Adrenal gland (tissue), 19 donors: ENCODE measurements at places on chromosomes 1 and 21.

DNA sequence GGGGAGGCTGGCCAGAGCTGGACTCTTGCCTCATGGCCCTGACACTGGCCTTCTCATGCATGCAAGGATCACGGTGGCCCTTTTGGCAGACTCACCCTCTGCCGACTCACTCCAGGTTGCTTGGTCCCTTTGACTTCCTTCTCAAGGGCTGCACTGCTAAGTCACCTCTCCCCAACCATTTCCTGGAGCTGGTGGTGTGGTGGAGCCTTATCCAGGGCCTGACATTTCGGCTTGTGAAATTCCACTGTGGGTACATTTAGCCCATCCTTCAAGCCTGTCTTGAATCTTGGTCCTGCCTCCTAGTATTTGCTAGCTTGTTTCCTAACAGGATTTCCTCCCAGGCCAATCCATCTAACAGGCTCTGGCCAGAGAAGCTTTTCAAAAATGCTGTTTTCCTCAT is 52.6 kb upstream of the JUN start:
- no peak for DNase-seq

DNA sequence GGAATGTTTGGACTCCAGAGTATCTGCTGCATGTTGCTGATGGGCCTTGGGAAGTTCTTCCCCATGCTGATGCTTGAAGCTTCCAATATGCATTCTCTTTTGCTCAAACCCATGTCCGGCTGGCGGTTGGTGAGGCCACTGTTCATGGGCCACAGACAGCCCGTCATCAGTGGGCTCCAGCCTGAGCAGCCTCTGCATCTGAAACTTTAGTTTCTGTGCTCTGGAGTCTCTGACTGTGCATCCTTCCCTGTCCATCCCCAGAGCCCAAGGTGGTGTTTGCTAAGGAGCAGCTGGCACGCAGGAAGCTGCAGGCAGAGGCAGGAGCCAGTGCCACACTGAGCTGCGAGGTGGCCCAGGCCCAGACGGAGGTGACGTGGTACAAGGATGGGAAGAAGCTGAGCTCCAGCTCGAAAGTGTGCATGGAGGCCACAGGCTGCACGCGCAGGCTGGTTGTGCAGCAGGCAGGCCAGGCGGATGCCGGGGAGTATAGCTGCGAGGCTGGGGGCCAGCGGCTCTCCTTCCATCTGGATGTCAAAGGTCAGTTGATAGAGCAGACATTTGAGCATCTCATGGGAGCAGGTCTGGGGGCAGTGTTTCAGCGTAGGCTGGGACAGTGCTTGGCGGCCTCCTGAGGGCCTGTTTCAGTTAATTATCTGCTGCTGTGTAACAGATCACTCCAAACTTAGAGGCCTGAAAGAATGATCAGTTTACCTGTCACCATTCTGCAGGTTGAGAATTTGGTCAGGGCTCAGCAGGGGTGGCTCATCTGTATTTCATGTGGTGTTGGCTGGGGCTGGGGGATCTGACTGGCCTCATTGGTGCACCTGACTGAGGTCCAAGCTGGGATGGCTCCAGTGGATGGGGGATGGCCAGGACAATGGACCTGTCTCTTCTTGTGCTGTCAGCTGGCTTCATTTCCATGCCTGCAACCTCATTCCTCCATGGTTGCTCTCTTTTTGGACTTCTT is 16.6 kb downstream of the OBSCN start:
- DNase-seq, result no peak

- DNase-seq, result no peak
These were observed 667 bp upstream of the NID1 start for GRCh38 chr1:236065509-236066005.

DNA sequence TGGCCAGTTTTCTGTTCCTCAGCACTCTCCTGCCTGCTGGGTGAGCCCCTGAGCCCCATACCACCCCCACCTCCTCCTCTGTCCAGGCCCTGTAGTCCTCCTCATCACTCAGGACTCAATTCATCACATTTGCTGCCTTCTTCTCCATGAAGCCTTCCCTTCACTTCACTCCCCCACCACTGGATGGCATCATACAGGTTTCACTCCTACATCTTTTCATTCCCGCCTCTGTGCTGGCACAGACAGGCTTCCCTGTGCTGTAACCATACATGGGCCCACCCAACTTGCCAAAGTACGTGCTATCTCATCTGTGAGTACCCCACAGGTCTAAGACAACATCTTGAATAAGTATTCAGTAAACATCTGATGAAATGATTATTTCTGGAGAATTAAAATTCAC is 56.9 kb downstream of the SLC45A1 start:
- peak; percentile 33 for DNase-seq

- DNase-seq, result no peak
These were observed 298.0 kb downstream of the KCTD3 start for GRCh38 chr1:215865060-215865459.

GRCh38 chr1:16721871-16722641 is 18.3 kb upstream of the RNU1-4 start:
- no peak for DNase-seq

DNA sequence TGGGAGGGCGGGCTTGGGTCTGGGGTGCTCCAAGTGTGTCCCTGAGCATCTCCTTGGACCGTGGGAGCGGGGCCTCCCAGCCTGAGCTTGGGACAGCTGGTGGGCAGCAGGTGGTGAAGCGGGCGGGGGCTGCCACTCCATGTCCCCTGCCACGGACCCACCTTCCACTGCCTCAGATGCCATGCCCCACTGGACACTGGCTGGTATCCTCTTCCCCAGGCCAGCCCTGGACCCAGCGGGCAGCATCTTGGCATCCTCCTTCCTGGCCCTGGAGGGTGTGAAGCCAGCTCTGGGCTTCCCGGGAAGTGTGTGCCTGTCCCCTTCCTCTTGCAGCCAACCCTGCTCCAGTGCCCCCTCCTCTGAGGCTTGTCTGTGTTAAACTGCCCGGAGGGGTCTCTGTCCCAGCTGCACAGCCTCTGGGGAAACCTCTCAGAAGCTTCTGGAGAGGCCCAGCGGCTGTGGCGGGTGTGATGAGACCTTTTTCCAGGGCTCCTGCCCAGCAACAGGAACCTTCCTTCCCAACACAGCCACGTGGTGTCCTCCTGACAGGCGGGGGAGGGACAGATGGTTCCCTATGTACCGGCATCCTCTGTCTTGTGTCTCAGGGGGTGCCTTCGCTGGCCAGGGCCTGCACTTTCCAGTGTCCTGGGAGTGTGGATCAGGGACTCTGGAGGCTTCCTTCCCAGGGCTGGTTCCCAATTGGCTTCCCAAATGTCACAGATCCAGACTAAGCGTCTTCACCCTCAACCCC is 81.6 kb upstream of the DISP3 start:
- no peak for DNase-seq

DNA sequence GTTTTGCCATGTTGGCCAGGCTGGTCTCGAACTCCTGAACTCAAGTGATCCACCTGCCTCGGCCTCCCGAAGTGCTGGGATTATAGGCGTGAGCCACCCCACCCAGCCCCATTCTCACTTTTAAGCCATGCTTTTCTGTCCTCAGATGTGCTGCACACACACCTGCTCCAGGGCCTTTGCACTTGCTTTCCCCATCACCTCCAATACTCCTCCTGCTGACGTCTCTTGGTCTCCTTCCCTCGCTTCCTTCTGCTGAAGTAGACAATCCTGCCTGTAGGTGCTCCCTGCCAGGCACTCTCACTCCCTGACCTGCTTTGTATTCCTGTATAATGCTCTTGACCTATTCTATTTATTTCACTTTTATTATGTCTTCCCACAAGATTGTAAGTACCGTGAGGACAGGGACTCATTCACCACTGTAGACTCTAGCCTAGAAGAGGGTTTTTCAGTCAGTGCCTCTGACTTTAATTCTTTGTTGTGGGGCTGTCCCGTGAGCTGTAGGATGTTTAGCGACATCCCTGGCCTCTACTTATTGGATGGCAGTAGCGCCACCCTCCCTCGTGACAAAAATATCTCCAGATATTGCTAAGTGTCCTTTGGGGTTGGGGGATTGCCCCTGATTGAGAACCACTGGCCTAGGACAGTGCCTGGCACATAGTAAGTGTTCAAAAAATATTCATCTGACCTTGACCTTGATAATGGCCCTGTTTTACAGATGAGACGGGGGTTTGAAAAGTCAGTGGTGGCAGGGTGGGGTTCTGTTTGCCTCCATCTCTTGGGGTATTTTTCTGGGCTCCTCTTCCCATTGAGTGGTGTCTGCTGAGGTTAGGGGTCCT is 4.6 kb downstream of the TNFRSF1B start:
- no peak for DNase-seq

DNA sequence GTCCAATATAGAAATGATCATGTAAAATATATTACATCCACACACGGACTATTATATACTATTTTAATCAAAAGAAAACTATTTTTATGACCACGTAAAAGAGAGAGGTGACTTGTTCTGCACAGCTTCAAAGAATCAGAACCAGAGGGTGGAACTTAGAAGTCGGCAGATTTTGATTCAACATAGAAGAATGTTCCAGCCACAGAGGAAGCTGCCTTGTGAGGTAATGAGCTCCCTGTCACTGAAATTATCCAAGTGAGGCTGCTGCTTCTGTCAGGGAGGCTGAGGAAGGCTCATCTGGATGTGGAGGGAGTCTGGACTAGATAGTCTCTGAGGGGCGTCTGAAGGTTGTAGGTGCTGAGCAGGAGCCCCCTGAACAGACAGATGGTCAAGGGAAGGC is 2.7 kb downstream of the PLEKHA6 start:
- no peak for DNase-seq

DNA sequence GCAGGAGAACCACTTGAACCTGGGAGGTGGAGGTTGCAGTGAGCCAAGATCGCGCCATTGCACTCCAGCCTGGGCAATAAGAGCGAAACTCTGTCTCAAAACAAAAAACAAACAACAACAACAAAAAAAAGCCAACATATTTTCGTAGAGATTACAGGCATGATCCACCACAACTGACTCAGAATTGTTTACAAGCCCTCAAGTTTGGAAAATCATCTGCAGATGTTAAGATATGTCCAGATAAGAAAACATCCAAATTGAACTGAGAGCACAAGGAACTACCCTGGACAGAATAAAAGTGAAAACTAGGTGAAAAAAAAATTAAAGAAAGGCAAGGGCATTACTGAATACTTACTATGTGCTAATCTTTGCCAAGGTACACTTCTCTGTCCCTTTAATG is 89.8 kb upstream of the WLS start:
- no peak for DNase-seq

- no peak for DNase-seq
These were observed 9.1 kb downstream of the TUFT1 start for GRCh38 chr1:151549199-151549598.

DNA sequence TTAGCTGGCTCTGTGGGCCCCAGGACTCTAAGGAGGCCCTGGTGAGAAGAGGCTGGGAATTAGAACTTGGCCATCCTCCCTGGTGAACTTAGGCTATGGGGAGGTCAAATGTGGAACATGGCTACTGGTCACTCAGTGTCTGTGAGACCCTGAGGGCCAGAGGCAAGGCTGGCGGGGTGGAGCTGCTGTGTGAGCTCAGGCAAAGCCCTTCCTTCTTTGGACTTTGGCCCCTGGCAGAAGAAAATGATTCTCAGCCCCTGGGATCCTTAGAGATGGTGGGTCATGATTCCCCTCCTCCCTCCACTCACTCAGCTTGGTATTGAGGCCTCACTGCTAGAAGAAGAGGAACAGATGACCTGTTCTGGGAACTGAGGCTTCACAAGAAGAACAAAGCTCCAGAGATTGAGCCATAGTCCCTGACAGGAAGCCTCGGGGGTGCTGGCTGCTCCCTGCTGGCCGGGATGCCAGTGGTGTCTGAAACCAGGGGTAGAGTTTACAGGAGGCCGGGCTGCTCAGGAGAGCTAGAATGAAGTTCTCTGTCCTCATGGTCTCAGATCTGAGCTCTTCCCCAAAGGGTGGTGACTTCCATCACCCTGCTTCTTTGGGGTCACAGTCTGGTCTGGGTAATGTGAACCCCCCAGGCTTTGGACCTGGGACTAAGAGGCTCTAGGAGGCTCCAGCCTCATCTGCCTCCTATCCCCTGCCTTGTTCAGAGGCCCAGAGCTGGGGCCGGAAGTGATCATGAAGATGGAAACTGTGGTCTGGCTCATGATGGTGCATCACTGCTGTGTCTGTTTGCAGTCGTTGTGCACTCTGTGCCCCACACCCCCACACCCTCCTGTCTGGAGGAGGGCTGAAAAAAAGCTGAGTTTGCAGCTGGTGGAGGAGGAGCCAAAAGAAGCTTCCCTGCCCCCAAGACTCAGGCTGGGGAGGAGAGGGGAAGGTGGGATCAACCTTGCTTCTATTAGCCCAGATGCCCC is 905 bp downstream of the BTBD19 start:
- DNase-seq, result peak; percentile 62

DNA sequence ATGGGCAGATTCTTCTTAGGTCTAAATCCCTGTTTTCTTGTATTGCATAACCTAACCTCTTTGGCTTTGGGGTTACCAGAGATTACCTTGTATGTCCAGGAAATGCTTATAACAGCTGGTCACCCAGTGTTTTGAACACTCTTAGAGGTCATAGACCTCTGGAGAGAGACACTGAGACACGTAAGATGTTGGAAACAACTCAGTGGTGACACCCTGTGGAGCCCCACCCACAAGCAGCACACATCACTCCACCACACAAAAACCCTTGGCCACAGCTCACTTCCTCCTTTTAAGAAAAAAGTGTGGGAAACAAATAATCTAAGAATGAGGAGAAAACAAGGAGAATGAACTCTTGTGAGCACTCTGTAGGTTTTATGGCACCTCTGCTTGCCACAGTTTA is 26.3 kb upstream of the CYP4B1 start:
- no peak for DNase-seq

- no peak for DNase-seq
These were observed 10.8 kb downstream of the IL24 start for GRCh38 chr1:206908038-206908437.

DNA sequence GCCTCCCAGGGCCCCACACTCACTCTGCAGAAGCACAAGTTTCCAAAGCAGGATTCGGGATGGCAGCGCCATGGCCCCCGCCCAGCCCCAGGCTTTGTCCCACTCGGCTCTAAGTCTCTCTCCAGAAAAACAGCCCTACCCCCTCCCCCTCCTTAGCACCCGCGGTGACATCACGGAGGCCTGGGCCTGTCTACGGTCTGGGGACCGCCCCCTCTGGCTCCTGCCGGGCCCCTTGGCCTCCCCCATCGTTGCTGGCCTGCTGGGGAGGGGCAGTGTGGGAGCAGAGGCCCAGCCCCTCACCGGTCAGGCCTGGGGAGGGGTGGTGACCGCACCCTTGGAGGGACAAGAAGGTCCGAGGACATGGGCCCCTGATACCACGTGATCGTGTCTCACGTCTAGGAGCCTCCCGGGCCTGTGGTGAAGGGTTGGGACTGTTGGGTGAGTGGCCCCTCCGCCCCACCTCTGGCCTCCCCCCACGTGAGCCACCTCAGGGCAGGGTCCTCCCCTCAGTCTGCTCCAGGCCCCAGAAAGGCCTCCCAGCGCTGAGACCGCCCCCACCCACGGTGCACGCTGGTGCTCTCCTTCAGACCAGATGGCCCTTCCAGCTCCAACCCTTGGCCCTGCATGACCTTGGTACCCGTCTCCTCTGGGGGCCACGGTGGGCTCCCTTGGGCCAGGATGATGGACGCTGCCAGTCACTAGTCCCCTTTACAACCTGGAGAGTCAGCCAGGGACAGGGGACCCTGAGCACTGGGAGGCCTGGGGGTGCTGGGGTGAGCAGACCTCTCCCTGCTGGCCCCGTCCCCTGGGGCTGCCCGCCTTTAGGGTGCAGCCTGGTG is at the start of gene MXRA8:
Gene MXRA8, minus strand, starts transcription at position 123 of the 839 bp plus-strand sequence. Its CDS starts 51 bp downstream, at position 72.
- no peak for DNase-seq
